ENCODE measurements at places on chromosomes 5 and 9.

DNA sequence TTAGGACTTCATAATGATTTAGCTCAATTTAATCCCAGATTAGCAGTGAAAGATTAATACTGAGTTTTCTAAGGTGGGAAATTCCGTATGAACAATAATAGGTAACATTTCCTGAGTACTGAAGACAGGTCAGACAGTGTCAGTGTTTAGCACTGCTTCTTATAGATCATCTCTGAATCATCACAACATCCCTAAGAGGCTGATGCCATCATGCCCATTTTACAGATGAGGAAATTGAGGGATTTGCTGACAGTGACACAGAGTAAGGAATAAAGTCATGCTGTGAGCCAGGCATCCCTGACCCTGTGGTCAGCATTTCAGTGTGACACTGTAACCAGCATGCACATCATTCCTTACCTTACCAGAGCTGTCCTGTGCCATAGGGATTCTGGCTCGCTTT is 44.5 kb downstream of the DAPK1 start:
- DNase-seq, result no peak

DNA sequence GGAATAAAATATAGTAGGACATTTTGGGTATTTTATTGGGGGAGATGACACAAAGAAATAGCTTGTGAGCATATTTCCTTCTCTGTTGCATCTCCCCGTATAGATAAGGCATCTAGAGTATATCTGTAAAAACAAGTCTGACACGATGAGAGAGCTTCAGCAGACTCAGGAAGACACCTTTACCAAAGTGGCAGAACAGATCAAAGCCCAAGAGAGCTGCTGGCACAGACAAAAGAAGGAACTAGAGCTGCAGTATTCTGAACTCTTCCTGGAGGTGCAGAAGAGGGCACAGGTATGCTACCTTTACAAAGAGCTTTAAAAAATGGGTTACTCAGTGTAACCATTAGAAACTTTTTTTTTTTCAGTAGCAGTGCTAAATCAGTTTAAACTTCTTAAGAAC is 176.7 kb downstream of the CCDC171 start:
- DNase-seq, result no peak

- no peak for DNase-seq
These were observed 65.6 kb downstream of the RALGPS1 start for GRCh38 chr9:126980231-126980630.

DNA sequence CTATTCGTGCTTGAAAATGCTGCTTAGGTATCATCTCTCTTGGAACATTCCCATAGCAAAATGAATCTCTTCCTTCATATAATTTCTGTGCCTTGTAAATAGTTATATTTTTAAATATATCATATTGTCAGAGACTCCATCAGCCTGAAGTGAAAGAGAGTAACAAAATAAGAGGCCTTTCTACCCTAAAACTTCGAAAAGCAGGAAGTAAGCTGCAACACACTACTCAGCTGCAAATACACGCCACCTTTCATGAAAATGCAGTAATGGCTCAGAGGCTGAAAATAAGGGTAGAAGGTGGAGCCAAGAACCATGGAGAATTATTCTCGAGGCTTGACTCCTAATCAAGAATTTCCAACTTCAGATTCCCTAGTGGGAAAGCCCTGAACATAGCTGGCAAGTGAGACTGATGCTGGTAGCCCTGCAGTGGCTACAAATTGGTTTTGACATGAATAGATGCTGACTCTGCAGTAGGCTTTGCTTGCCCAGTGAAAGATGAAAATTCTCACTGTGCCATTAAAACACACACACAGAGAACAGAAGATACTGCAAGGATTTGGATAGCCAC is 30.2 kb upstream of the PTGER4 start:
- DNase-seq, result no peak

- no peak for DNase-seq
These were observed 30.2 kb upstream of the CEP72 start for GRCh38 chr5:581941-582340.

DNA sequence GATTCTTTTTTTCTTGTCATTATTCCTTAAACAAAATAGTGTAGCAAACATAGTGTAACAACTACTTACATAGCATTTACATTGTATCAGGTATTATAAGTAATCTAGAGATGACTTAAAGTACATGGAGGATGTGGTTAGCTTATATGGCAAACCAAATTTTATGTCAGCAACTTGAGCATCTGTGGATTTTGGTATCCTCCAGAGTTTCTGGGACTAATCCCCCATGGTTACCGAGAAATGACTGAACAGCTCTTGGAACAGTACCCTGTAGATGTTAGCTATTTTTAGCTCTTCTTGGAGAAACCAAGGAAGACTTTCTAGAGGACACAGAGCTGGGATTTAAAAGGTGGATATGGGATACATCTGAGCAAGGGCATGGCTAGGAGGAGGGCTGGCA is 157.6 kb upstream of the KLF4 start:
- DNase-seq, result no peak

DNA sequence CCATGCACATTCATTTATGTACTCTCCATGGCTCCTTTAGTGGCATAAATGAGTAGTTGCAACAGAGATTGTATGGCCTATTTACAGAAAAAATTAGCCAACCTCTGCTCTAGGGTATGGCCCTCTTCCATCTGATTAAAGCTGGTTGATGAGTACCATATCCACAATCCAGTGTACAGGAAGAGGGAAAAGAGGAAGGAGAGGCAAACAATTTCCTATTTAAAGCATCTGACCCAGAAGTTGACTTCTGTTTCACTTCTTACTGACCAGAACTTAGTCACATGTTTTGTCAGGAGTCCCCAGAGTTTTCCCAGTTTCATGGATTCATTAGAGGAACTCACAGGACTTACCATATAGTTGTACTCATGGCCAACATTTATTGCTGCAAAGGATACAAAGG is 68.6 kb upstream of the STARD4 start:
- DNase-seq, result no peak

DNA sequence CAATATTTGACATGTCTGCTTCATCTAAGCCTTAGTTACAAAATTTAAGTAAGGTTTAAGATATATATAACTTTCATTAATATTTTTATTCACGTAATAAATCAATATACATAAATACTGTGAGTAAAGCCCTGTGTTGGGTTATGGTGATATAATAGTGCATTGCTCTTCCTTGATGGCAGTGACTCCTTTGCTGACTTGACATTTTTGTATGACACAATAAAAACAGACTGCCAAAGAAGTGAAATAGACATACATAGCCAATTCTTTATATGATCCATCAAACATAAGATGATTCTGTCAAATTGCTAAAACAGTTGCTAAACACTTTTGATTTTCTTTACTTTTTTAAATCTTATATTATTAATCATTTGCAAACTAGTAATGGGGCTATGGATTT is 1518.2 kb downstream of the EFNA5 start:
- DNase-seq, result no peak

DNA sequence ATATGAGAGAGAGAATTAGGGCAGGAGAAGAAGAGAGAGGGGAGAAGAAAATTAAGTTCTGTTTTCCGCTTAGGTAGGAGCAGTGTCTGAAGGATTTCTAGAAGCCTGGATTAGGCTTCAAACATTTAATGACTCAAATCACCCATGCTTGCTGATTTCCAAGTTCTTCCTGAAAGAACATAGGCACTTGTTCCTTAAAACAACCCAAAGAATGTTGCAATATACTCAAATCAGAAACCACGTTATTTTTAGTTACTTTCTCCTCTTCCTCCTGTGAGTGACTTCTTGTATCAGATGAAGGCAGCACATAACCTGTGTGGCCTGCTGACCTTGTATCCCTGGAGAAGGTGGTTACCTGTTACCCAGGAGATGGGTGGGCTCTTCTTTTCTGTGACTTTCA is 351.5 kb upstream of the KLF4 start:
- DNase-seq, result no peak

GRCh38 chr9:27519466-27520465 is 4.3 kb upstream of the IFNK start:
- no peak for DNase-seq

DNA sequence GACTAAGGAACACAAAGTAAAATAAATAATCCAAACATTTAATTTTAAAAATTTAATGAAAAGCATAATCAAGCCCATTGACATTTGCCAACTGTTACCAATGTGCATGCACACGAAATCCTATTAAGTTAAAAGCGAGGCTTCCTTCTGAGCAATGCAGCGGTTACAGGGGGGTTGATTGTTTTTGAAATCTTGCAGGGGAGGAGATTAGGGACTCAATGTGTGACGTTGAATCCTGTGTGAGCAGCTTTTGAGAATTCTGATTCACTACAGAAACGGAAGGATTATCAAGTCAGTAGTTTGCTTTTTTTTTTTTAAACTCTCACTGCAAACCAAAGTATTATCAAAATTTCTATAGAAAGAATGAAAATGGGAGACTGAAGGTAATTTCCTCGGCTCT is 109.5 kb downstream of the PRKACG start:
- DNase-seq, result no peak

DNA sequence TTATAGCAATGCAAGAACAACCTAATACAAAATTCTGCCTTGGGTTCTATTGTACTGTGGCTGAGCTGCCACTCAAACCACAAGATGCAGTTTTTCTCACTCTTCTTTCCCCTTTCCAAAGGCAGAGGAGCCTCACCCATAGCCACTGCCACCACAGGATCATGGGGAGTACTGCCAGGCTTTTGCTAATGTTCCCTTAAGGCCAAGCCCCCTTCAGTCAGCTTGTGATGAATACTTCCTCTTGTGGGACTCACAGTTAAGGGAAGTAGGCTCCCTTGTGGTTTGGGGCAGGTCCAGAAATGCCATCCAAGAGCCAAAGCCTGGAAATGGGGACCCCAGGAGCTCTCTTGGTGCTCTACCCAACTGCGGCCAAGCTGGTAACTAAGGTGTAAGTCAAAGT is 258.7 kb downstream of the SPATA31D1 start:
- no peak for DNase-seq

GRCh38 chr5:15452781-15453180 is 47.2 kb upstream of the FBXL7 start:
- DNase-seq, result no peak

DNA sequence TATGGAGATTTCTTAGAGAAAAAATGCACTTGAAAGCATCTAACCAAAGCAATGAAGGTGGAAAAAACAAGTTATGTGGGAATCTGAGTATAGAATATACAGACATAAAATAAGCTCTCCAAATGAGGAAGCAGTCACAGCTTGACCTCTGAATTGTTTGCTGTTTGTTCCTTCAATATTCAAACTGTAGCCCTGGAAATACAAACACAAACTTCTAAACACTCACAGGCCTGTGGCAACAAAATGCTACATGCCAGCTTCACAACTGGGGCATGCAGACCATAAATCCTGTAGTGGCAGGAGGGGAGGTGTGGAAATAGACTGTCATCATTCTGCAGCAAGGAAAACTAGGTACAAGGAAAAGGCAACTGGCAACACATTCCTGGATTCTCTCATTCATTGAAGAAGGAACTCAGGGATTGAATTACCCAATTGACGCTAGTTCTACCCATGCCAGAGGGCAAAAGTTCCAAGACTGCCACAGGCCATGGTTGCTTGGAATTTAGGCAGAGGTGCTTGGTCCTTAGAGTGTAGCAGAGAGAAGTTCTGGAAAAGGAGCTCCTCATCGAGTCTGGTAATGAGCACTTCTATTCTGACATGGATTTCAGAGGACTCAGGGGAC is 349.6 kb downstream of the PDE4D start:
- no peak for DNase-seq

DNA sequence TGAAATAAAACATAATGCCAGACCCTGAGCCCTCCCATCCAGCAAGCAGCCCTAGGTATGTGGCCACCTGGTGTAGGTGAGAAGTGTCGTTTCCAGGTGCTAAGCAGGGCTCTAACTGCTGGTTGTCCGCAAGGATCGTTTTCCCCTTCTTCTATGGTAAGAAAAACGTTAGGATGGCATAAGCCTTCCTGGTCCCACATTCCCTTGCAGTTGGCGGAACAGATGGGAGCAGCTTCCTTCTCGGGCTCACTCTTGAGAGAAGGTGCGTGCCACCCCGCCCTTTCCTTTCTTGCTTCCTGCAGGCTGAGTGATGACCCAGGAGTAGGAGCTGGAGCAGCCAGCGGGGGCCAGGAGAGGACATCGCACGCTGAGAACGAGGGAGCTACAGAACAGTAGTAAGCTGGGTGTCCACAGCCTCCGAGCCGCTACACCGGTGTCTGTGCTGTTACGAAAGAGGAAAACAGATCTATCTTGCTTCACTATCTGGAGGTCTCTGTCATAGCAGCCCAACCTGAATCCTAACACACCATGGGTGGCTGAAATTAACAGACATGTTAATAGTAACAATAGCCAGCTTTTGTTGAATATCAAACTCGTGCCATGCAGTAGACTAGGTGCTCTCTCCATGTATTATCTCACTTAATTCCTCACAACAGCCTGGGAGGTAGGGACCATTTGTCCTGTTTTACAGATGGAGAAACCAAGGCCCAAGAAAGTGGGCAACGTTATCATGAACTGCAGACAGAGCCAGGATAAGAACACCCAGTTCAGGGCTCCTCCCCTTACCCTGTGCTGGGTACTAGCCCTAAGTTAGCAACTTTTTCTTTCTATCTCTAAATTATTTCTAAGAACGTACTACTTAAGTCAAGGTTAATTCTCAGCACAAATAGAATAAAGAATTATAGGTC is 139.8 kb downstream of the COL23A1 start:
- no peak for DNase-seq

GRCh38 chr9:2478421-2478820 is 143.2 kb upstream of the VLDLR start:
- no peak for DNase-seq

GRCh38 chr5:39654715-39655114 is 229.9 kb upstream of the DAB2 start:
- no peak for DNase-seq

- DNase-seq, result no peak
These were observed 18.7 kb downstream of the RAB14 start for GRCh38 chr9:121182989-121183388.

DNA sequence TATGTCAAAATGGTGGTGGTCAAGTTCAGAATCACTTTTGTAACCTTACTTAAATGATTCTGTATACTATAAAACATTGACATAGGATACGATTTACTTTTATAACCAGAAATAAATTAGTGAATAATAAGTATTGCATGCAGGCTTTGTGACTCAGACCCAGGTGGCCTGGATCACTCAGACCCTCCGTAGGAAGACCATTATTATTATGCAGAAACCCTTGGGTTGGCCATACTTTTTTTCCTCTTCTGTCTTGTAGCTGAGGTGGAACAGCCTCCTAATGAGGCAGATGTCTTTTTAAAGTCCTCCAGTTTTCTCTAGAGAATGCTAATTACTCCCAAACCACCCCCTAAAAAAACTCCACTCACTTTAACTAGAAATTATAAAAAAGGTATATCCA is 121.9 kb downstream of the LPAR1 start:
- DNase-seq, result no peak

DNA sequence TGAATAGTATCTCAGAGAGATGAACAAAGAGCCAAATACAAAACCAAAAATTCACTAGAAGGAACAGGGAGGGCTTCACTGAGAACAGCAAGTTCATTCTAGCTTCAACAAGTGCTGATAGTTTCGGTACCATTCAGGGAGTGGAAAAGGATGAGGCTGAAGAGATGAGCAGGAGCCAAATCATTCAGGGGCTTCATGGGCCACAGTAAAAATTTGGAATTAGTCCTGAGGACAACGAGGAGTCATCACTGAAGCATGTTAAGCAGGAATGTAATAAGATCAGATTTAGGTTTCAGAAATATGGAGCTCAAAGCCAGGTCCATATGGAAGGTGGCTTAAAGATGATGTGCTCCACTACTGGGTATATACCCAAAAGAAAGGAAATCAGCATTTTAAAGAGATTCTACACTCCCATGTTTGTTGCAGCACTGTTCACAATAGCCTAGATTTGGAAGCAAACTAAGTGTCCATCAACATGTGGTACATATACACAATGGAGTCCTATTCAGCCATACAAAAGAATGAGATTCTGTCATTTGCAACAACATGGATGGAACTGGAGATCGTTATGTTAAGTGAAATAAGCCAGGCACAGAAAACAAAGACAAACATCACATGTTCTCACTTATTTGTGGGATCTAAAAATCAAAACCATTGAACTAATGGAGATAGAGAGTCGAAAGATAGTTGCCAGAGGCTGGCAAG is 36.2 kb downstream of the SPOCK1 start:
- DNase-seq, result peak; percentile 73
